ENCODE measurements at places on chromosomes 16 and 17.

GRCh38 chr17:76034428-76035350, 7.6 kb upstream of the EVPL start:
- no peak for DNase-seq

- DNase-seq = peak; percentile 72
These were observed 1.5 kb upstream of the PSMD3 start for GRCh38 chr17:39979016-39979670.

- no peak for DNase-seq
These were observed 303.9 kb downstream of the C16orf95 start for GRCh38 chr16:87012954-87013938.

- no peak for DNase-seq
These were observed 48.5 kb downstream of the IRF8 start for GRCh38 chr16:85947230-85948137.

DNA sequence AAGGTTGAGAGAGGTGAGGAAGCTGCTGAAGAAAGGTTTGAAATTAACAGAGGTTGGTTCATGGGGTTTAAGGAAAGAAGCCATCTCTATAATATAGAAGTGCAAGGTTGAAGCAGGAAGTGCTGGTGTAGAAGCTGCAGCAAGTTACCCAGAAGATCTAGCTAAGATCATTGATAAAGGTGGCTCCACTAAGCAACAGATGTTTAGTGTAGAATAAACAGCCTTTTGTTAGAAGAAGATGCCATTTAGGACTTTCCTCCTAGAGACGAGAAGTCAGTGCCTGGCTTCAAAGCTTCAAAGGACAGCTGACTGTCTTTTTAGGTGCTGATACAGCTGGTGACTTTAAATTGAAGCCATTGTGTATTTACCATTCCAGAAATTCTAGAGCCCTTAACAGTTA, 29.3 kb downstream of the GOSR1 start:
- no peak for DNase-seq

GRCh38 chr16:19717314-19717713, 713 bp downstream of the KNOP1 start:
- DNase-seq = no peak

DNA sequence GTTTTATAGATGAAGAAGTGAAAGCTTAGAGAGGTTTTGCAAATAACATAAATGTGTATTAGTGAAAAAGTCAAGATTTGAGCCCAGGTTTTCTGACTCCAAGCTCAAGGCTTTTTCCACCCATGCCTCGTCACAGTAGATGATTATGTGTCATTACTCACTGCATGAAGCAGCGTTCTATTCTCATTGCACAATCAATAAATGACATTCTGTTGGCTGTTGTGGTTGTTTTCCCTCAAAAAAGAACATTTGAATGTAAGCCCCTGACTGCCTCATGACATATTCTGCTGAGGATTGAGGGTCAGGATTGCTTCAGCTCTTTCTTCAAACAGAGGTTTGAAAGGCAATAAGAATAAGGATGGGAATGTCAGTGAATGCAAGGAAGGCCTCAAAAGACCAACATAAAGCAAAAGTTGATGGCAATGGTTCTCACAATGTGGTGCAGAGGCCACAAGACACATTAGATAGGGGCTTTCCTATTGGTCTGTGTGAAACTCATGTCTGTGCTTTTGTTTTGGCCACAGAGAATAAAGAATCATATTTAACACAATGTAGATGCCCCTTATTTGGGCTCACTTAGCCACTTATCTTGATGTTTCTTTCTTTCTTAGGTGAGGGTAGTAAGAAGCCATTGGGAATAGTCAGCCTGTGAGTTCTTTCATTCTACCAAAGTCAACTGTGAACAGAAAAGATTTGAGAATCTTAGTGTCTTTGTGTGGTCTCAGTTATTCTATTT, 5.4 kb upstream of the MMD start:
- DNase-seq = peak; percentile 91

GRCh38 chr17:83121921-83122820, 42.8 kb downstream of the METRNL start:
- DNase-seq = no peak

- no peak for DNase-seq
These were observed 8.5 kb downstream of the NDE1 start for GRCh38 chr16:15658556-15658955.

DNA sequence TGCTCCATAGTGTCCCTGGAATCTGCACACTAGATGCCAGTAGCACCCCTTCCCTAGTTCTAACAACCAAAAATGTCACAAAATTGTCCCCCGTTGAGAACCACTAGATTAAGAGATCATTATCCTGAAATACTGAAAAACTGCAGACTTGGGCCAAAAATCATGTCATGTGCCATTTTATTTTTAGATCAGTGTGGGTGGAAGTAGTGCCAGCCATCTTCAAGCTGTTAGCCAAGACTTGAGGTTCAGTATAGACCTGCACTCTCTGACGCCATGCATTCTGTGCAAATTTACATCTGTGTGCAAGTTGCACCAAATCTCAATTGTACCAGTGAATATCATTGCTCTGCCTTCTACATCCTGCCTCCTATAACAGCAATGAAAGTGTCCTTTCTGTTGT, 31.5 kb upstream of the NOL11 start:
- no peak for DNase-seq

- no peak for DNase-seq
These were observed 123.0 kb upstream of the ASIC2 start for GRCh38 chr17:33416131-33416530.

DNA sequence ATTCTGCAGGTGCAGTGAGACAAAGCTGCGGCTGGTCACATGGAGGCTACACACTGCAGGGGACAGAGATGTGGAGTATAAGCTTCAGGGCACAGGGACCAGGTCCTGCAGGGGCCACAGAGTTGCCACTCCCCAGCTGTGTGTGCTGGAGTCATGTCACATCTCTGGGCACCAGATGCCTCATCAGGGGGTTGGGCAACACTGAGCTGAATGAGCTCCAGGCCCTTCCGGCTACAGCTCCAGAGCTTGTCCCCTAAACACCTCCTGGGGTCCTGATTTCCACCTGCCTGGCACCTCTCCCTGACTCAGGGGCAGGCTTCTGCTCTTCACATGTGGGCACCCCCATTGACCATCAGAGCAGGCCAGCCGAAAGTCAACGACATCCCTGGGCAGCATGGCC, 32.5 kb downstream of the SPHK1 start:
- no peak for DNase-seq

- peak; percentile 75 for DNase-seq
These were observed 62.2 kb downstream of the DHRS7C start for GRCh38 chr17:9729034-9729650.

GRCh38 chr17:44121997-44122815, 1.2 kb downstream of the HDAC5 start:
- no peak for DNase-seq

DNA sequence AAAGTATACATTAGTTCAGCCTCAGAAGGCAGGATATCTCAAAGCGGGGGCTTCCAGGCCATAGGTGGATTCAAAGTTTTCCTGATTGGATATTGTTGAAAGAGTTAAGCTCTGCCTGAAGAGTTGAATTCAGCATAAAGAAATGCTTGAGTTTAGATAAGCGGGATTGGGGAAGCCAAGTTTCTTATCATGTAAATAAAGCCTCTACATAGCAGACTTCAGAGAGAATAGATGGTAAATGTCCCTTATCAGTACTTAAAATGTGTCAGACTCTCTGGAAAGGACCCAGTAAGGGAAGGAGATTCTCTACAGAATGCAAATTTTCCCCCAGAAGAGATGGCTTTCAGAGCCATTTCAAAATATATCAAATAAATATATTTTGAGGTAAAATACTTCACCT, 423.5 kb downstream of the SHISA9 start:
- DNase-seq = no peak

DNA sequence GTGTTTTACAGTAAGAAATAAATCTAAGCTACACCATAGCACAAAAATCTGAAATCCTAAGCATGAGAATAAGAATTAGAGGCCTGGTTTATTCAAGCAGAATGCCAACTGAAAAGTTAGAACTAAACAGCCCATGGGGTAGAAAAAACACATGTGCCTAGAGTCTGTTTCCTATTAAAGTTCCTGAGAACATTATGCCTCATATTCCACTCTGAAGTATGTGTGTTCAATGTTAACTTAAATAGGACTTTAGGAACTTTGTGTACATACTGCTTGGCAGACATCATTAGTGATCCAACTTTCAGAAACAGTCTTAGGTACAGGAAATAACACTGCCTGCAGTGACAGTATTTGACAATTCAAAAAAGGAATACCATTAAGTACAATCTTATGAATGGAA, 18.2 kb downstream of the HEATR6 start:
- no peak for DNase-seq

DNA sequence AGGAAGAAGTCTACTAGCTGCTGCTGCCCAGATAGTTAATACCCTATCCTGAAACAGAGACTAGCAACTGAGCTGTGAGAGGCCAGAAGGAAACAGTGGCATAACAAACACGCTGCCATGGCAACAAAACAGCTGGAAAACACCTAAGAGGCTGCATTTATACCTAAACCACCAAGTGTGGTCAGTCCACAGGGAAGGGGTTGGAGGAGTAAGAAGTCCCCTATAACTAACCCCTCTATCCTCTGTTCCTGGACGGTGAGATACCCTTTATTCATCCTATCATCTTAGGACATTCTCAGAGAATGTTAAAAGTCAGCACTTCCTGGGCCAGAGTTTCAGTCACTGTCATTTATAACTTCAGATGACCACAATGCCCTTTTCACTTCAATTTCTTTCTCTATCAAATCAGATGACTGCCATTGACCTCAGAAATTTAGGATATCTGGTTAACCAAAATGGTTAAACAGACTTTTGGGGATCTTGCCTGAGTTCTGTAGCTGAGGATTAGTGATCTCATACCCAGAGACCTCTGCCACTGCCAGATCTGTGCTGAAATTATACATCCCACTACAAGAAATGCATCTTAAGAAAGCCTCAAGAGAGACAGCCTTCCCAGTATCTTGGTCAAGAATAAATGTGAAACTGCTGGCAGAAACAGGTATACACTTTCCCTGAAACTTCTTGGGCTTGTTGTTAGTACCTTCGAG, 36.2 kb downstream of the STH start:
- peak; percentile 38 for DNase-seq

DNA sequence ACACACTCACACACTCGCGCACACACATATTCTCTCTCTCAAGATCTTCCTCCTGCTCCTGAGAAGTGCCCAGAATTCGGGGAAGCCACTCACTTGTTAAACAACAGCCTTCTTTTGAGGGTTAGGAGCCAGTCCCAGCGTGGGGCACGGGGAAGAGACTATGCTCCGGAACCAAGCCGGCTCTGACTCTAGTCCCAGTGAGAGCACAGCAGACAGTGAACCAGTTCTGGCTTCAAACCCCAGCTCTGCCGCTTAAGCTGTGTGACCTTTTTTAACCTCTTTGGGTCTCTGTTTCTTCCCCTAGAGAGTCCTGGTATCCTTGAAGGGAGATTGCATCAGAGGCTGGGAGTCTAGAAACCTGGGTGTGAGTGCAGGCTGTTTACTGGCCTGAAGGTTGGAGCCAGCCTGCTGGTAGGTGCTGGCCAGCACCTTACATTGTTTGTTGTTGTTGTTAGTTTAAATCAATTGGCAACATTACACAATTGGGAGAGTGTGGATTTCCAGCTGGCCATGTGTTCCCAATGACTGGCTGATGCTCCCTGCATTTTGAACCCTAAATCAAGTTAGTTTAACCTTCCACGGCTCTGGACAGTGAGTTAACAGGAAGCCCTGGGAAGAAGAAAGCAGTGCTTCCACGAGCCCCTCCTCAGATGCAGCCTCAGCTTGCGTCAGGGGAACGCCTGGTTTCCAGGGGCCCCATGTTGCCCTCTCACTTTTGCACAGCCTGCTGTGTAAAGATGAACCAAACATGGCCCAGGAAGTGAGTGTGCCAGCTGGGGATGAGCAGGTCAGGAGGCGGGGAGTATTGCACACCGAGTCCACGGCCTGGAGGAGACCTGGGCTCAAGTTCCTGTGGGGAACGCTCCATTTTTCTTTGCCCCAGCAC, 71.5 kb downstream of the GAS7 start:
- peak; percentile 82 for DNase-seq

GRCh38 chr17:43673516-43674323, 12.0 kb upstream of the MEOX1 start:
- peak; percentile 75 for DNase-seq

Data from choroid plexus epithelial cell (primary cell).